GF-D8 (cell line): ENCODE measurements at places on chromosomes 7 and 10.

DNA sequence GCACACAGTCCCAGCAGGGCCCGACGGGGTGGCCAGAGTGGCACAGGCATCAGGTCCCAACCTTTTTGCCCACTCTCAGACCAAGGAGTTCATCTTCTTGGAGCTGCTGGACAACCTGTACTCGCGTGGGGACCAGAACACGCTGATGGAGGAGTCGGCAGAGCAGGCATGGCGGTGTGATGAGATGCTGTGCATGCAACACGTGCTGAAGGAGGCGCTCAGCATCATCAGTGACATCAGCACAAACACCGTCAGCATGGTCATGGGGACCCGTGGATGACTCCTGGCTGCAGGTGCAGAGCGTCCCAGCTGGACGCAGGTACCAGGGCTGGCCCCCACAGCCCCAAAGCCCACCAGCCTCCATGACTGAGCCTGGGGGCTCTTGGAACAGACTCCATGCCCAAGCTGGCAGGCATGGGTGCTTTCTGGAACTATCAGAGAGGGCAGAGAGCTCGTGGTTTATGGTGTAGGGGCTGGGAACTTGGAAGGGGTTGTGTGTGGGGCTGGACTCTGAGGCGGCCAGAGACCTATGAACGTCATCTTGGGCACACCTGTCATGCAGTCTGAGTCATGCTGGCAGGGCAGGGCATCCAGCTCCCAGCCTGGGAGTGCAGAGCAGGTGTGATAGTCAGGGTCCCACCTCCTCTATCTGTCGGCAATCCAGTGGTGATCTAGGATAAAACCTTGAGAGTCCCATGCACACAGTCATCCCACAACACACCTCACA, 8.2 kb upstream of the MTPAP start:
- DNase-seq = no peak

GRCh38 chr10:76353237-76353851, 921.9 kb downstream of the LRMDA start:
- no peak for DNase-seq

DNA sequence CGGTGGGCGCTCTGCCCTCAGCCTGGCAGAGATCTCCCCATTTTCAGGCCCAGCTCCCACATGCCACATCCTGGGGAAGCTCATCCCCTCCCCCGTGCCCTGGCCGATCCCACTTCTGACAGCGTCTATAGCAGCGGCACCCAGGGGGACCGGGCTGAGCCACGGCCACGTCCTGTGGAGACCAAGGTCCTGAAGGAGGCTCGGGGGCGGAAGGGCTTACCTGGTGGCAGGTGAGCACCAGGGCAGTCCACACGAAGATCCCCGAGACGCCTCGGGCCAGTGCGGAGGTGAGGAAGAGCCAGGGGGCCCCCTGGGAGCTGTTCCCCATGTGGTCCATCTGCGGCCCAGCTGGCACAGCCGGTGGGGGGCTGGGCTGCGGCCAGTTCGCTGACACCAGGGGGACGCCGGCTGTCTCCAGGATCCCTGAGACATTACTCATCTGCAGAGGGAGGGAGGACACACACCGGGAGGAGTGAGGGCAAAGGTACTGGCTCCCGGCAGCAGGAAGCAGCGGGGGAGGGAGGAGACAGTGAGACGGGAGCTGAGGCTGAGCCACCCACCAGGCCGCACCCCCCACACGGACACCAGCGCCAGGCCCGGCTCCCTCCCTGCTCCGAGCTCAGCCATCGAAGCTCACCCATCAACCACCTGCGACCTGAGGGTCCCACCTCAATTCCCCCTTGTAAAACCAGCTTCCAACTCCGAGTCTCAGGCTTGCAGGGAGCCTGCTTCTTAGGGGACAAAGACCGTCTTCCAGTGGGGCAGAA, 776 bp downstream of the TMEM184A start:
- DNase-seq = no peak

DNA sequence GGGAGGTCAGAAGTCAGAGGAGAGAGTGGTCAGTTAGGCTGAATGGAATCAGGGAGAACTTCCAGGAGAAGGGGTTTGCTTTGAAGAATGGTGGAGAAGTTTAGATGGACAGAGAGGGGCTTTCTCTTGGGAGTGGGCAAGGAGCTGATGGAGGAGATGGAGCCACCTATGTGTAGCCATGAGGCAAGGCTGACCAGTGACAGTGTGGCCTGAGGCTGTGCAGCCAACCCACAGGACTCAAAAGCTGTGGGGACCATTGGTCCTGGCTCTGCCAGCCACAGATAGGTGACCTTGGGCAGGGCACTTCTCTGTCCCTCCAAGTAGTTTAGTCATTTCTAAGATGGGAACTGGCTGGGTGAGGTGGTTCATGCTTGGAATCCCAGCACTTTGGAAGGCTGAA, 18.7 kb downstream of the NEURL1 start:
- DNase-seq = no peak
